Central memory CD4-positive, alpha-beta T cell (primary cell): ENCODE measurements at places on chromosomes 2 and 18.
A peak's percentile ranks its signal among the peaks of the same experiment; 100 is the strongest.

DNA sequence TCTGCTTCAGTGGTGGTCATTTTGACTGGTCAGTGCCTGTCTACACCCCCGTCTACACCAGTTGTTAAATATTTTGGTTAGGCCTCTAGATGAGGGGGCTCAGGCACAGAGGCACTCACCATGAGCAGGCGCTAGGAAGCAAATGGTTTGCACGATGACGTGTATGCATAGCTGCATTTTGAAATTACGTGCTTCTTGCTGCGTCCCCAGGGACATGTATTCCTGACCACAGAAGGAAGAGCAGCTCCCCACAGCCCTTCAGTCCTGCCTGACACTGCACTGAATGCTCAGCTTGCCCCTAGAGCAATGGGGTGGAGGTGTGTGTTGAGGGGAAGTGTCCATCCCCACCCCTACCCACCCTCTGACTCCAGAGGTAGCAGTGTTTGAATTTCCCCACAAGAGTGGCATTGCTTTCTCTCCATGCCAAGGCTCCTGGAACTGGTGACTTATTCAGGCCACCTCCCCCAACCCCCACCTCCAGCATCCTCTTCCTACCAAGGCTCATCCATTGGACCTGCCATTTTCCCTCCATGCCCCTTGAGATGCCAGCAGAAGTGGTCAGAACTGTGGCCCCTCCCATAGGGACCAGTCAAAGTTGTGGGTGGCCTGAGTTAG, 11.4 kb upstream of the ZAP70 start:
- no peak for DNase-seq

GRCh38 chr2:64124571-64124970, 19.6 kb downstream of the PELI1 start:
- DNase-seq, result no peak

DNA sequence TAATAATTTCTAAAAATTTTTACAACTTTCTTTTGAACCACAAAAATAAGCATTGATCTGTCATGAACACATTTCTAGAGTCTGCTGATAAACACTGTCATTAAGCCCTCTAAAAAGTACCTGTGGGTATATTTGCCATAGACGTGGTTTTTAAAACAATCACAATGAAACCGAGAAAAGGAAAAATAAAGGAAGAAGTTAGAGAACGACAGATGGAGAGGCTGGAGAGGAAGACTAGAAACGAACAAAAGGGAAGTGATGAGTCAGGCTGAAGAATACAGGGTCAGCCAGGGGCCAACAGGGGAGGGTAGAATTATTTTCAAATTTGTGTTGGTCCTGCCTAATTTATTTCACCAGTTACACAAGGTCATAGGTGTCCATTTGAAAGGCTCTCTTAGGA, 62.0 kb downstream of the MYL12B start:
- no peak for DNase-seq

DNA sequence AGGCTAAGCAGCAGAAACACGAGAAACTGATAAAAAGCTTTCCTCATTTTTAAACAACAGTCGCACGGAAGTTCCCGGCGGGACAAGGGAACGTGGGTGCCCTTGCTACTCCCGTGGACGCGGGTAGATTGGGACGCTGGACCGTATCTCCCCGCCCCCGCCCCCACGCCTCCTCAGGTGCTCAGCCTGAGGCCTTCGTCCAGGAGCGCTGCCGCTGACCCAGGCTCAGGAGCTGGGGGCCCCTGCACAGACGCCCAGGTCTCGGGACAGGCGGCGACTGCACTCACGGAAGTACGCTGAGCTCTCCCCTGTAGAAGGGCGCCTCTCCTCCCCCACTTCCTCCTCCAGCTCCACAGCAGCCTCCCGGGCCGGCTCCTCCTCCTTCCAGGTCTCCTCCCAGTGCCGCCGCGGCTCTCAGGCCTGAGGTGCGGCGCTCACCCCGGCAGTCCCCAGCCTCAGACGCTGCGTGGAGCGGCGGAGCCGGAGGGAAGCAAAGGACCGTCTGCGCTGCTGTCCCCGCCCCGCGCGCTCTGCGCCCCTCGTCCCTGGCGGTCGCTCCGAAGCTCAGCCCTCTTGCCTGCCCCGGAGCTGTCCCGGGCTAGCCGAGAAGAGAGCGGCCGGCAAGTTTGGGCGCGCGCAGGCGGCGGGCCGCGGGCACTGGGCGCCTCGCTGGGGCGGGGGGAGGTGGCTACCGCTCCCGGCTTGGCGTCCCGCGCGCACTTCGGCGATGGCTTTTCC, at the start of gene ITGAV:
ITGAV (plus strand) TSS at position 445 of the 738 bp plus-strand sequence; CDS start at position 728, 283 bp downstream.
- peak; percentile 81 for DNase-seq

DNA sequence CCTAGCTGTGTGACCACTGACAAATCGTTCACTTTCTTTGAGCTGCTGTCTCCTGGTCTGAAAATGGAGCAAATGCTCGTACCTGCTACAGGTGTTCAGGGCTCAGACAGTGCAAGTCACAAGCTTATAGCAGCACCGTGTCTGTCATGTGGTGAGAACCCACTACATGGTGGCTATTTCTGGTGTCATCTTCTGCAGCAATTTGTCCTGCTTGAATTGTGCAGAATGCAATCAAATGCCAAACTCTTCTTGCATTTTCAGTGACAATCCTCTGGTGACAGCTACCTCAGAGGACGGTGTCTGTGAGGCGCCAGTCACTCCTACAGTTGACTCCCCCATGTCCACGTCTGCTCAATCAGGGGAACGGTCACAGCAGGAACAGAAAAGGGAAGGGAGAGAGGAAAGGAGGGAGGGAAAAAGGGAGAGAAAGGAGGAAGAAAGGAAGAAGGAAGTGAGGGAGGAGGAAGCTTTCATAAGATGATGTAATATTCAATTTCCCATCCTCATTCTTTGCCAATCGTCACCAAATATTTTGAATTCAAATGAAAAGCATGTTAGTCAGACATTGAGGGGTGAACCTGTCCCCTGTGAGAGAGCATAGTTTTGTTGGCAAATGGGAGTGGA, 122.2 kb downstream of the BCL2 start:
- DNase-seq, result no peak

DNA sequence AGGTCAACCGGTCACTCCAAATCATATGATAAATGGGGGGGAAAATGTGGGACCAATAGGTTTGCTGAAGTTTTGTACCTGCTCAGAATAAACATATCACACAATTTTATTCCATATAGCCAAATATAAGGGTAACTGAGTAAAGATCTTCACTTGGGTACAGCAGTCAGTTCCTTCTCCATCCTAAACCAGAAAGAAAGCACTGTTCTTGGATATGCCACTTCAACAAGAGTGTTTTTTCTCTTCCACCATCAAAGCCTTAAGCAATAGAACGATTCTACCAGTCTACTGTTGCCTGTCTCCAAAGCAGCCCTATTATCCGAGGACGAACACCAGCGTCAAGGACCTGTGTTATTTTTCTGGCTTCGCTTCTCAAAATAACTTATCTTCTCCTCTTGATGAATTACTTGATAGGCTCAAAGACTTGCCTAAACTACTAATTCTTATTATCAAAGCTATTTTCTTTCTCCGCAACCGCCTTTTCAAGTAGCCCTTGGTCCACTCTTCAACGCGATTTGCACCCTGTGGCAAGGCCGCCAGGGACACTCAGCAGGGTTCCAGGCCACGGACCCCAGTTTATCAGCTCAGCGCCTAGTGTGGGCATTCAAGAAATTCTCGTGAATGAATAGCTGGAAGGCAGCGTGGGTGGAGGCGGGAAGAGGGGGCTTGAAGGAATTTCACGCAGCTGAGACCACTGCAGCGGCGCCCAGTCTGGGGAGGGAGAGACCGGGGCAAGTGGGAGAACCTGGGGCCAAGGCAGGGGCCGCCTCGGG, 646 bp downstream of the ALS2 start:
- DNase-seq, result no peak

GRCh38 chr2:12478151-12479064, 238.3 kb upstream of the TRIB2 start:
- no peak for DNase-seq

DNA sequence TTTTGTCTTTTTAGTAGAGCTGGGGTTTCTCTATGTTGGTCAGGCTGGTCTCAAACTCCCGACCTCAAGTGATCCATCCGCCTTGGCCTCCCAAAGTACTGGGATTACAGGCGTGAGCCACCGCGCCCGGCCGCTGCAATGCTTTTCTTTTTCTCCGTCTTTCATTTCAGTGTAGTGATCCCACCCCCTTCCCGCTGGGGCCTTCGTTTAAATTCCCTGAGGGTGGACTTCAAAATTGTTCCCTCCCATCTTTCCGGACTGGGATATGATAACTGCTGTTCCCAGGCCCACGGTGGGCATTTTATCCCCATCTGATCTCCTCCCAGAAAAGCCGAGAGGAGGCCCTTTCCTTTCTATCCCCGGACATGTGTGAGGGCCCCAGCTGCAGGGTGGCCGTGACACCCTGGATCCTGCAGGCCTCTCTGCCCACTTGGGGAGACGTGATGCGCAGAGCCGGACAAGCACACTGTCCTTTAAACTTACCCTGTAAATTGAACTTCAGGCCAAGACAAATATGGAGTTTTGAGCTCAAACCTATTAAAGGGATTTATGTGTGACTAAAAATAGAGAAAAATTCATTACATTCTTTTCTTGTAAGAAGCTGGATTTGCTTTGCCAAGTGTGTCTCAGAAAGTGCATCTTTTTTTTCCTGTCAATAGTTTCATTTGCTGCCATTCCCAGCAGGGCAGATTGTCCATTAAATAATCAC, 54.5 kb upstream of the AFF3 start:
- no peak for DNase-seq

DNA sequence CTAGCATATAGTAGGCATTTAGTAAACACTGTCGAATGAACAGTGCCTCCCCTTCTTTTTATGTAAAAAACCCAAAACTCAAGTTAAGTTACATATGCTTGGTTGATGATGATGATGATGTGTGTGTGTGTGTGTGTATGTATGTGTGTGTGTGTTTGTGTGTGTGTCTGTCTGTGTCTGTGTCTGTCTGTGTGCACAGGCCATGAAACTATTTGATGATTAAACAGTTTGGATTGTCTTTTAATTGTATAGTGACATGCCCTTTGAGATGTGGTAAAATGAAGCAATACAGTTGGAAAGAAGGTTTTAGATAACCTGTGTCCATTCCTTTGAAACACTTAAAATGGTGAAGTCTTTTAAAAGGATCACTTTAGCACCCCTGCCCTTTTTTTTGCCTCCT, 105.6 kb downstream of the MAP4K4 start:
- DNase-seq, result no peak

- no peak for DNase-seq
Observed at GRCh38 chr2:189086710-189087109, 92.9 kb downstream of the COL5A2 start.

GRCh38 chr2:35526741-35527140, 828.8 kb upstream of the CRIM1 start:
- DNase-seq, result no peak

GRCh38 chr18:57441071-57441794, 6.1 kb downstream of the ONECUT2 start:
- no peak for DNase-seq

- no peak for DNase-seq
Observed at GRCh38 chr18:52452427-52452826, 112.4 kb downstream of the DCC start.

DNA sequence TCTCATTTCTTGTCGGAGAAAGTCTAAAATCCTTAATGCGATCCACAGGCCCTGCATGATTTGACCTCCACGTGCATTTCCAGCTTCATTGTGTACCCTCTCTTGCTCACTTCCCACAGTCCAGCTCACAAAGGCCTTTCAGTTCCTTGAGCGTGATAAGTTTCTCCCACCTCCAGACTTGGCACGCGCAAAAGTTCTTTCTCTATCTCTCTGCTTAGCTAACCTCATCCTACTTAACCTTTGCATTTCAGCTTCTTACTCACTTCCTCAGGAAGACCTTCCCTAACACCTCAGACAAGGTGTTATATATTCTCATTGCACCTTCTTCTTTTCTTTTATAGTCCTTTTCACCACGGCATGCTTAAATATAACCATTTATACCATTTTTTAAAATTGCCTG, 124.8 kb upstream of the XPO1 start:
- no peak for DNase-seq

DNA sequence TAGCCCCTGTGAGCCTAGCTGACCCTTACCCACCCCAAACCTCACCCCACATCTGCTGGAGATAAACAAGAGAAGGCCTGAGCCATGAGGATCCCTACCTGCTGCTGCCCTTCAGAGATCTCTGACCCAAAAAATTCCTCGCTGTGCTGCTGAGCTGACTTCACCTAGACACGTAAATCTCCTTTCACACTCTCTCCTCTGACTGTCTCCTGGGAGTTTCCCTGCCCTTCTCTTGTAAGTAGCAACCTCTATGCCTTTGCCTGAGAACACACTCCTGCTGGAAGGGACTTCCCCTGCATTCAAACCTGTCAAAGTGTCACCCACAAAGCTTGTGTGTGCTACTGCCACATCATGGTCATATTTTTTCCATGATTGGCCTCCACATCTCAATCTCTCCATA, 134.2 kb upstream of the NOL4 start:
- DNase-seq, result no peak

DNA sequence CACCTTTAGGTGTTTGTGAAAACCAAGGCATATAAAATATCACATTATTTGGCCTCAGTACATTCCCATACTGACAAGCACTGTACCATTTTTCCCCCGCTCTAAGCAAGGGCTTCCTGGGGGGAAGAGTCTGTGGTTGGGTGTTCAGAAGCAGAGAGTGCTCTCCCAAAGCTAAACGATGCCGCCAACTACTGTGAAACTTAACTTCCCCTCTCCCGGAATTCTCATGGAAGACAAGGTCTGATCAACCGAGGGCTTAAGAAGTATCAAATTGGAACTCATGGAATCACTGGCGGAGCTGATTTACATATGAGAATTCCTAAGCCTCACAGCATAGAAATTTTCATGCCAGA, 433 bp upstream of the MFF start:
- DNase-seq, result no peak

DNA sequence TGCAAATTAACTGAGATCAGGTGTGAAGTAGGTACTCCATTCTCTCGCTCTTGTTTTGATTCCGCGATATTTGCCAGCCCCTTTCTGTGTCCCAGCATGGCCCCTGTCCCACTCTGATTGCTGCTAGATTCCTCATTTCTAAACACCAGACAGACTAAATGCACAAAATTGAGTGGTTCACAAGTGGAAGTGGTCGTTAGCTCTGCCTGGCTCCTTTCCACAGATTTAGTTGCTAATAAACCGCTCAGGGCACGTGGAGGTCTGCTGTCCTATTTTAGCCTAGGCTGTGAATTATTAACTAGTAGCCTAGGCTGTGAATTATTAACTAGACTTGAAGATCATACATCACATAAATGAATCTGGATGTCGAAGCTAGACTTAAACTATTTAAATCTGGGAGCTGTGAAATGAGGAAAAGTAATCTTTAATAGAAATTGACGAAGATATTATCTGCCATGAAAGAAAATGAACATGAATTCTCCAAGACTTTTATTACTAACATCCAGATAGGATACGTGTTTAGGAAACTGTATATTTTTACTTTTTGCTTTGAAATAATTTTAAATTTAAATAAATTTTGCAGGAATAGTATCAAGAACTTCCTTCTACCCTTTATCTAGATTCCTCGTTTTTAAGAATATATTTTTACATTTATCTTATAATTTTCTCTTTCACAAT, 3.7 kb downstream of the IL1RL2 start:
- no peak for DNase-seq

DNA sequence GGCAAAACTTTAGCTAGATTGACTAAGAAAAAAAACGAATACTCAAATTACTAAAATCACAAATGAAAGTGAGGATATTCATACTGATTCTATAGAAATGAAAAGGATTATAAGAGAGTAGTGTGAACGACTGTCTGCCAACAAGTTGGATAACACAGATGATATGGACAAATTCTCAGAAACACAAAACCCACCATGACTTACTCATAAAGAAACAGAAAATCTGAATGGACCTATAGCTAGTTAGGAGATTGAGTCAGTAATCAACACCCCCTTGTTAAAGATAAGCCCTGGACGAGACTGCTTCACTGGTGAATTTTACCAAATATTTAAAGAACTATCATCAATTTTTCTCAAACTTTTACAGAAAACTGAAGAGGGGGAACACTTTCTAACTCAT, 108.8 kb upstream of the TMEM200C start:
- DNase-seq, result no peak

GRCh38 chr2:37635504-37636380, 35.7 kb downstream of the CDC42EP3 start:
- peak; percentile 79 for DNase-seq
